ENCODE measurements at places on chromosomes 11 and 22. TPM values are rescaled to one million over a fixed set of nuclear protein-coding genes. Genes with fewer than 3 reads are reported as not detected.

ASRGL1 gene
- 4.7 TPM for total RNA-seq

GPR83 gene
- total RNA-seq = 0.22 TPM

GRCh38 chr11:34502949-34503348 lies 10.6 kb downstream of the ELF5 start:
- DNase-seq = no peak

DNA sequence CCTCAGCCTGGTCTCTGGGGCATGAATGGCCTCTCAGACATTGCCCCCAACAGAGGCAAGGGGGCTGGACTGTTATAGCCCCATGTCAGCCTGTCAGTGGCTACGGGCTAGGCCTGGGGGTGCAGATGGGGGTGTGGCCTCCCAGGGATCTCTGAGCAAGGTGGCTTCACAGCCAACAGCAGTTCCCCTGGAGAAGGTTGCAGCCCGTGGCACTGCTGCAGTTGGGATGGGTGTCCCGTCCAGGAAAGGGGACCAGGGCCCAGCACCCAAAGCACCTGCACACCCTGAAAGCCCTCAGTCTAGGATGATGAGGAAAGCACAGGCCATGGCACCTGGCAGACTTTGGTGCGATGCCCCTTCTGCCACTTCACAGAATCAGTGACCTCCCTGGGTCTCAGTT lies 101.3 kb downstream of the TP53I11 start:
- no peak for DNase-seq

GRCh38 chr11:130480186-130480585 lies 31.7 kb downstream of the ADAMTS15 start:
- DNase-seq = no peak

GRCh38 chr11:34149786-34150185 lies 44.4 kb downstream of the NAT10 start:
- no peak for DNase-seq

DNA sequence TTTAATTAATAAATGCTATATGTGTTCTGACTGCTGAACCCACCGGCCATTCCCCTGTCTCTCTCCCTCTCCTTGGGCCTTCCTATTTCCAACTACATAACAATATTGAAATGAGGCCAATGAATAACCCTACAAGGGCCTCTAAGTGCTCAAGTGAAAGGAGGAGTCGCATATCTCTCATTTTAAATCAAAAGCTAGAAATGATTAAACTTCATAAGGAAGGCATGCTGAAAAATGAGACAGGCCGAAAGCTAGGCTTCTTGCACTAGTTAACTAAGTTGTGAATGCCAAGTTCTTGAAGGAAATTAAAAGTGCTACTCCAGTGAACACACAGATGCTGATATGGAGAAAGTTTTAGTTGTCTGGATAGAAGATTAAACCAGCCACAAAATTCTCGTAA lies 109.2 kb downstream of the TSPAN18 start:
- DNase-seq = no peak

DNA sequence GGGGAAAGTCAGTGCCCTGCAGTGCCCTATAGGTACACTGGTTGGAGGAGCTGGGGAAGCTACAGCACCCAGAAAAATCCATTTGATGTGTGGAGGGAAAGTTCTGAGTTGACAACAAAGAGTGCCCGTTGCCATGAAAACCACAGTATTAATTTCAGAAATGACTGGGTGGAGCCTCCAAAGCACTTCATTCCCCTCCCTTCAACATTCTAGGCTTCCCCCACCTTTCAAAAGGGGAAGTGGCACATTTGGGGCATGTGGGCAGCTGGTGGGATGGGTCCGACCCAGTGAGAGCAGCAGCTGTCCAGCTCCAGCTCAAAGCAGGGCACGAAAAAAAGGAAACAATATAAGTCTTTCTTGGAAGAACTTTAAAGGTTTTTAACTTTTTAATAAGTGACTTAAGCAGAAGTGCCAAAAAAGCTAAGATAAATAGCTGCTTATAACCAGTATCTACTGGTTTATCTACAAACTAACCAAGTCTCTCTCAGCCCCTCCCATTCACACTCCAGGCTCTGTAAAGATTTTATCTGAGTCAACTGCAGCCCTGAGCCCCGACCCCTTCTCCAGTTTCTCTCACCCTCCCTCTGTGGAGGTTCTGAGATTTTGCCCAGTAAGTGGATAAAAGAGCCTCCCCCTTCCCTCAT lies 9.0 kb upstream of the AHNAK start:
- no peak for DNase-seq

DNA sequence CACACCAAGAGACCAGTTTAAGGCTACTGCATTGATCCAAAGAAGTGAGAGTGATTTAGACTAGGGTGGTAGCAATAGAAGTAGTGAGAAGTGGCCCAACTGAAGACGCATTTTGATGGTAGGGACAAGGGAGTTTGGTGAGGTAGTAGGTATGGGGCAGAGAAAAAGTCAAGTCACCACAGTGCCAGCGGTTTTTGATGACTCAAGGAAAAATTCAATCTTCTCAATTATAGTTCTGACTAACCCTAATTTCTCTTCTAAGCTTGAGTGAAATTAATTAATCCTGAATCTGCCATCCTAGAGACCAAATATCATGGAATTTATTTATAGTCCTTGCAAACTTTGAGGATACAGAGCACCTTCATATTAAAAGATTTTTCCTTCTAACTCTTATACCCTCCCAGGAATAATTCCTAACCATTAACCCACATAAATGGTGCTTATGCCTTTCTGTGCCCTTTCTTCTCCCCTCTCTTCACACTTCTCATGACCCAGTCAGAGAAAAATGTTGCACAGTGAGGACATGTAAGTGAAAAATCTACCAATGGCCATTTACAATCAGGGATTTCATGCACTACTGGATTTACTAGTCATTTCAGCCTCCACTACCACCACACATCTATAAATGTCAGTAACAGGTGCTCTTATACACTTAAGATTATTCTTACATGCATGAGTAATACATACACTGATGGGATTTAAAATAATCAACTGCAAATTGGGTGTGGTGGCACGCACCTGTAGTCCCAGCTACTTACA lies 45.9 kb upstream of the ARHGAP32 start:
- no peak for DNase-seq

- DNase-seq = no peak
These were observed 87.8 kb downstream of the ARHGAP42 start for GRCh38 chr11:100774859-100775258.
